ENCODE measurements at places on chromosomes 5 and 9.

DNA sequence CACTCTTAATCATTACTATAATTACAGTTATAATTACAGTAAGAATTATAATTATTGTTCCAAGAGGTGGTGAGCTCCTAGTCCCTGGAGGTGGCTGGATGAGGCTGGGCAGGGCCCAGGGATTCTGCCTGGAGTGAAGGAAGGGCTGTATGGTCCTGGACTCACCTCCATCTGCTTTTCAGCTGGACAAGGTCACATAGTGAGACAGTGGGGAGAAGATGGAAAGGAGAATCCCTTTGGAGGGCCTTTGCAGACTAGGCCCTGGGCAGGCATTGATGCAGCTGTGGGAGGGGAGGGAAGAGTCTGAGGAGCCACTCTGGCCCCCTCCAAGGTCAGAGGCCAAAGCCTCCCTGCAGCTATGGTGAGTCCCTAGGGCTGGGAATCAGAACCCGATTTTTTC lies 125.4 kb downstream of the RGS3 start:
- DNase-seq, result no peak

- no peak for DNase-seq
Measured at GRCh38 chr5:168001318-168001717, 290.1 kb upstream of the WWC1 start.

- DNase-seq, result no peak
Measured at GRCh38 chr9:89049646-89050045, 58.4 kb downstream of the S1PR3 start.

- DNase-seq, result no peak
Measured at GRCh38 chr5:177097016-177097985, 10.6 kb downstream of the FGFR4 start.

DNA sequence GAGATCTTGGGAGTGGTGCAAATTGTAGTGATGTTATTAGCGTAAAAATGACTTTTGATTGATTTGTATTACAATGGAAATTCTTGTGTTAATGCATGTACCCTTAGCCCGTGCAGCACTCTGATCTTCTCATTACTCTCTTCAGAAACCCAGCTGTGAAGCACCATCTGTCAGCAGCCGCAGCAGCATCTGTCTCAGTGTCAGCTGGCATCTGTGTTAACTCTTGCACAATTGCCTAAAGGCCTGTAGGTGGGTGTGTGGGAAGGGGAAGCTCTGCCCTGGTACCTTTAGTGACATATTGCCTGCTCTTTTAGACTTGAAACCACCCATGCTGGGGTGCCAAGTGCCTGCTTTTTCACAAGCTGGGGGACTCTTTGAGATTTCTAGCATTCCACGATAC lies 101.3 kb downstream of the FBXL7 start:
- DNase-seq, result no peak

DNA sequence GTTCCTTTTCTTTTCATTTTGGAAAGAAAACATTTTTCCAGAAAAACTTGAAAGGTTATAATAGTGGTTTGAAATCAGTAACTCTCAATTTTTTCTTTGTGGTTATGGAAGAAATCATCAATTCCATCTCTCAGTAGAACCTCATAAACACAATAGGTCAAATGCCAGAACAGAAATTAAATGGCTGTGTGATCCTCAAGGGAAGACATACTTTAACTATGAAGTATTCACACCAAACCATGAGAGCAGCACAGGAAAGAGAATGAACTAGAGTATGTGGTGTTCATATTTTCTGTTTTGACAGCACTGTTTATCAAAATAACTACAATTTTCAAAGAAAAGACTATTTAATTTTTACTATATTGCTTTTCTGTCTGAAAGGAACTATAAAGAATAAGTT lies 29.7 kb upstream of the EFNA5 start:
- no peak for DNase-seq

DNA sequence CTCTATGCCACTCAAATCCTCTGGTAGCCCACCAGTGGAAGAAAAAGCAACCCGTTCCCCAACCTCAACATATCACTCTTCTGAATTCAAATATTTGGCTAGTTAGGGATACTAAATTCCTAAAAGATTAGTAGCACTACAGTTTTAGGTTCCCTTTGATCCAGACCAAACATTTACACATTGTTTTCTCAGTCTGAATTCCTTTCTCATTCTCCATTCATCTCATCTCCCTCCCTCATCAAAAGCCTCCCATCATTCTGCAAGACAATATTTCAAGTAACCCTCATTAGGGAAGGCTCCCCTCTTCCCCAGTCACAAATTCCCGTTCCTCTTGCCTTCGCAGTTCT lies 26.3 kb downstream of the ADAM19 start:
- DNase-seq, result no peak

- DNase-seq, result no peak
Measured at GRCh38 chr5:172630082-172630481, 11.0 kb upstream of the NEURL1B start.

DNA sequence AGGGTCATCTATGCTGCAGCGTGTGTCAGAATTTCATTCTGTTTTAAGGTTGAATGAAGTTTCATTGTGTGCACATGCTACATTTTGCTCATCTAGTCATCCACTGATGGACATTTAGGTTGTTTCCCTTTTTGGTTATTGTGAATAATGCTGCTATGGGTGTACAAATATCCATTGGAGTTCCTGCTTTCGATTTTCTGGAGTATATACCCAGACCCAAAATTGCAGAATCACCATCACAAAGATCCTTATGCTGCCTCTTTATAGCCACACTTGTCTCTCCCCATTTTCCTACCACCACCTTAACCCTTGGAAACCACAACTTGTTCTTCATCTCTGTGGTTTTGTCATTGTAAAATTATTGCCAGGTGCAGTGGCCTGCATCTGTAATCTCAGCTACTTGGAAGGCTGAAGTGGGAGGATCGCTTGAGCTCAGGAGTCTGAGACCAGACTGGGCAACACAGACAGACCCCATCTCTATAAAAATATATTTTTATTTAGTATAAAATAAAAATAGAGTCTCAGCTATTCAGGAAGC lies 166.2 kb downstream of the HSD17B3 start:
- DNase-seq, result no peak

- no peak for DNase-seq
Measured at GRCh38 chr5:132103969-132104391, 30.4 kb downstream of the CSF2 start.

DNA sequence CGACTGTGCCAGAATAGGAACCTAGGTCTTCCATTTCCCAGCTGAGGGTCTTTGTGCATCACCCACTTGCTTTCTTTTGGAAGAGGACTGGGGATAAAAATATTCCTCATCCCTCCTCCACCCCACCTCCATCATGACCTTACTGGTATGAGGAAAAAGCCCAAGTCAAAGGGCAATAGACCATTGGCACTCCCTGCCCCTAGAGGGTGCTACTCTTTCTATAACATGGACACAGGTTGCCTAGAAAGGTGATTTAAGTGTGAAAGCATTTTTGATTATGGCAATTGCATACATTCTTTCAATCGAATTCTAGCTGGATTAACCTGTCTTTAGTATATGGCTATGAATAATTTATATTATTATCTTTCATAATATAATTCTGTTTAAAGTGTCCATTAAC lies 22.8 kb upstream of the ZNF618 start:
- DNase-seq, result no peak

DNA sequence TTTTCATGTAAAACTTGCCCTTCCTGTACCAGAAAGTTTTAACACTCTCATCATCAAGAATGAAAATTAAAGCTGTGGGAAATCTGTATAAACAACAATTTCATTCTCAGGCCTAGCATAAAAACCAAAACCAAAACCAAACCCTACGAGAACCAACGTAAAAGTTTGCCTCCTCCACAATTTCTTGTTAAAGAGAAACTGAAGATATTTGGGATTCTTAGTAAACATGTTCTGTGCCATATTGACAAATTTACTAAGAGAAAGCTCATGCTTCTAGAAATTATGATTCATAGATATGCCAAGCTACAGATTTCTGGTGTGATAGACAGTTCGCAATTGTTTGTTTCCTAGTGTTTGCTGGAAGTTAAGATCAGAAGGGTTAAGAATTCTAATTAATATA lies 801.0 kb upstream of the NUDT12 start:
- DNase-seq, result no peak

GRCh38 chr5:149853331-149853648 lies 91.3 kb downstream of the PDE6A start:
- DNase-seq, result no peak

DNA sequence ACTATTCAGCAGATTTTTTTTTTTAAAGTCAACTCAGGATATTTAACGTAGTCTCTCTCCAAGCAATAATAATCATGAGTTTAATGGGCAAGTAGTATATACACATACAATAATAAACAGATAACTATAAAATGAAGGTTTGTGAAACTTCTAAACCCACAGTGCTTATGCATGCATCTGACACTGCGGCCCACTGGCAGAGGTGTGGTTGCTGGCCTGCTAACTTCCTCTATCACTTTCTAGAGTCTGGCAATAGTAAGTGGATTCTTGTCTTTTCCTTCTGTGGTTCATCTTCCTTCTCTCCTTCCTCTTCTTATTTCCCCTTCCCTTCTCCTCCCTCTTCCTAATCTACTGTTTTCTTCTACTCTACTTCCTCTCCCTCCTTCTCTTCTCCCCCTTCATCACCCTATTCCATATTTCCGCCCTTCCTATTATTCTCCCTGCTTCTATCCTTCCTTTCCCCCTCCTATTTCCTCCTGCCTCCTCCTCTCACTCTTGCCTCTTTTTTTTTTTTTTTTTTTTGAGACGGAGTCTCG lies 18.6 kb upstream of the AGXT2 start:
- DNase-seq, result no peak

DNA sequence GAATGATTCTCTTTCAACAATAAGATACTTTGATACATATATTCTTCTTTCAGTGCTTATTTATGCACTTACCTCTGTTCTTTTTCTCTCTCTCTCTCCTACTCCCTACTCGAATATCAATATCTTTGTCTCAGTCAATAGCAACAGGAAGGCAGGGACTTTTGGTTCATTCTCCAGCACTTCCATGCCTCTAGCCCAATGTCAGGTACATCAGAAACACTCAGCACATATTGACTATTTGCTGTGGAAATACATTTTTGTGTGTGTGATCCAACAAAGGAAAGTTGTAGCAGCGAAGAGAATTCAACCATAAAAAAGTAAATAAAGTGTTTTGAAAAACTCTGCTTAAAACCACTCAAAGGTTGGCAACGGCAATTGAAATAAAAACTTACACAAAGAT lies 12.6 kb downstream of the DIRAS2 start:
- no peak for DNase-seq

DNA sequence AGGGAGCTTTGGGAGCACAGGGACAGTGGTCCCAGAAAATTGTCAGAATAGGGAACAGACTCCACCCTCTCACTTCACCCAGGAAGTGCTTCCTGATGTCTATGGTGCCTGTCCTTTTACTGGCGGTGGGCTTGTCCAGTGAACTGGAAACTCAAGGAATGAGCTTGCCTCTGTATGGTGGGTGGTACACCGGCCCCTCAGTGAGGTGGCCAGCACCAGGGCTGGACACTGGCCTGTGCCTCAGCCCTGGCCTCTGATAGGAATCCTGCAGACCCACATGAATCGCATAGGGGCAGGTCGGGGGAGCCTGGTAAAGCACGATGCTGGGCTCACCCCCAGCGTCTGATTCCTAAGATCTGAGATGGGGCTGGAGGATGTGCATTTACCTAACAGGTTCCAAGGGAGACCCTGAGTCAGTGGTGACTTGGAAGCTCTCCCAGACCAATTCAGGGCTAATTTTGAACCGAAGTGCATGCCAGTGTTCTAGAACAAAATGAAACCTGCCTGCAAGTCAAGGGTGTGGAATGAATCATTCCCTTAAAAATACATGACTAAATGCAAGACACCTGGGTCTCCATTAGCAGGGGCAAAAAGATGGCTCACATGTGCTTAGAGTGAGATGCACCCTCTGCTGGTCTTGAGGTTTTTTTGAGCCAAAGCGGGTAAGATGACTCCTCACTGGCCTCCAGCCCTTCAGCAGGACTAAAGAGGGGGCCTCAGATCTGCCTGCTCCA lies 178.3 kb downstream of the HSPA4 start:
- no peak for DNase-seq

DNA sequence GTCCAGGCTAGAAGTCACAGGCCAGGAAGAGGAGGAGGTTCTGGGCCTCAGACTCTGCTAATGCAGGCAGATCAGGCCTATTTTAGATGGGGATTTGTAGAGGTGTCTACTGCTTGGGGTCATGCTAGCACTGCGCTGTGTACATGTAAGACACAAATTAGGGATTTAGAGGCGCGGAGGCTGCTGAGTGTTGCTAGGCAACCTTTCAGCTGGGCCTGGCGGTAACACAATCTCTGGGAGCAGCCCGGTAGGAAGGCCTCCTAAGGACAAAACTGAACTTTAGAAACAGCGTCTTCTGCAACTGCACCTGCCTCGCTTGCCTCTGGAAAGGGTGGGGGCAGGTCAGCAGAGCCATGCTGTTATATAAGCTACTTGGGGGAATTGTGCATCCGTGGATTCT lies 147.9 kb downstream of the MACROH2A1 start:
- DNase-seq, result no peak

GRCh38 chr9:4073371-4073770 lies 226.5 kb downstream of the GLIS3 start:
- no peak for DNase-seq

DNA sequence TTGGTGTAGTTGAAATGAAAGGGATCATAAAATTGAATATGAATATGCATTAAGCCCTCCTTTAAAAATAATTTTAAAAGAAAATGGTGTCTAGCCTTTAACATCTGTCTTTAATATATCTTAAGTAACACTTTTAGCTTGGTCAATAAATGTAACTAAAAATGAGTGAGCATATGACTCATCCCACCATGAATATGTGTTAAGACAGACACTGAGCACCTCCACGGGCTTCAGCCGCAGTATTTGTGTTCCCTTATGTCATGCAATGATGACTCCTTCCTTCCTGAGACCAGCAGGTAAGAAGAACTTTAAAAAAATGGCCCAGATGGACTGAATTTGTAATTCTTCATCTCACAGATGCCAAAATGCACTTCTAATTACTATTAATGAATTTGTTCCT lies 563.2 kb downstream of the NR2F1-AS1 start:
- no peak for DNase-seq

GRCh38 chr5:137666461-137666850 lies 69.4 kb downstream of the KLHL3 start:
- DNase-seq, result no peak

GRCh38 chr9:84140535-84141101 lies 160.0 kb downstream of the RMI1 start:
- DNase-seq, result no peak

- no peak for DNase-seq
Measured at GRCh38 chr9:131503626-131504465, 1.1 kb downstream of the POMT1 start.

DNA sequence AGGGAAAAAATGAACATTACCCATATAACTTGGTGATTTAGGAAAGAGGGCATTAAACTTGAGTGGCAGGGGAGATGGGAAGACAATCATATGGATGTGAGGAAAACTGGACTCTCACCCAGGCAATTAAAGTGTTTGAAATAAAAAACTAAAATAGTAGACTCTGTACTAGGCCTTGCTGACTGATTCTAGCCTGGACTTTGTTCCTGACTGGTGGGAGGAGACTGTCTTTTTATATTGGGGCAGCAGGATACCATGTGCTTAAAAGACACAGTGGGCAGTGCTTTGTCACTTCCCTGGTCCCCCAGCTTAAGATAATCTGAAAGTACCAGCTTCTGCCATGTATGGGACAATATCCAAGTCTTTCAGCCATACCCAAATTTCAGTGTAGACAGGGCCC lies 107.0 kb downstream of the ACTL7B start:
- DNase-seq, result no peak

- no peak for DNase-seq
Measured at GRCh38 chr9:136231478-136232297, 13.9 kb downstream of the QSOX2 start.
